ENCODE measurements at places on chromosomes 11 and 22.
A peak's percentile ranks its signal among the peaks of the same experiment; 100 is the strongest.

DNA sequence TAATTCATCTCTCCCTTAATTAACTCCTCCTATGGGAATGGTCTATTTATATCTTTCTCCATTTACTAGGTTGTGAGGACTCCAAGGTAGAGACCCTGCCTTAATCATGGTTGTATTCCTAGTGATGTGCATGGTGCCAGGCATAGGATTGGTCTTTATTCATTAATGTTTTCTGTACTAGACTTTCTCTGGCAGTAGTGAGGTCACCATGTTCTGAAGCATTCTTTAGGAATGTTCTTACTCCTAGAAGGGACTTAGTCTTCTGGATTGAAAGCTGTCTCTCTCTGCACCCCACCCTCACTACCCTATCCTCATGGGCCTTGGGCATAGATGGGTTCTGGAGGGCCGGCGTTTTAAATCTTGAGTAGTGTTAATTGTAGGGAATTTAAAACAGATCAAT, 10.6 kb upstream of the INSC start:
- ATAC-seq, result no peak

DNA sequence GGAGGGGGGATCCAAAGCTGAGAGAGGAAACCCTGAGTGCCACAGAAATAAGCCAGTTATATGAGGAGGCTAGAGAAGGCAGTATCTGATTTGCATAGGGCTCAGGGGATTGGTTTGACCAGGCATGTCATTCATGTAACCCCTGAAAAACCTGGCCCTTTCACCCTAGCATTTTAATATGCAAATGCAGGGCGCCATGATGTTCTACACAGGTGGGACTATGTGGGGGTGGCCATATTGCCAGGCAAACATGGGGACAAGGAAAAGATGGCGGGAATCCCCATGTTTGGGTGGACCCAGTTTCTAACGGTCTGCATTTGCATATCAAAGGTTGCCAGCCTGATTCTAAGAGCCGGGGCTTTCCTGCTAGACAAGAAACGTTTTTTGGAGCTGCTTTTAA, 27.2 kb downstream of the CSF2RB start:
- peak; percentile 87 for ATAC-seq

DNA sequence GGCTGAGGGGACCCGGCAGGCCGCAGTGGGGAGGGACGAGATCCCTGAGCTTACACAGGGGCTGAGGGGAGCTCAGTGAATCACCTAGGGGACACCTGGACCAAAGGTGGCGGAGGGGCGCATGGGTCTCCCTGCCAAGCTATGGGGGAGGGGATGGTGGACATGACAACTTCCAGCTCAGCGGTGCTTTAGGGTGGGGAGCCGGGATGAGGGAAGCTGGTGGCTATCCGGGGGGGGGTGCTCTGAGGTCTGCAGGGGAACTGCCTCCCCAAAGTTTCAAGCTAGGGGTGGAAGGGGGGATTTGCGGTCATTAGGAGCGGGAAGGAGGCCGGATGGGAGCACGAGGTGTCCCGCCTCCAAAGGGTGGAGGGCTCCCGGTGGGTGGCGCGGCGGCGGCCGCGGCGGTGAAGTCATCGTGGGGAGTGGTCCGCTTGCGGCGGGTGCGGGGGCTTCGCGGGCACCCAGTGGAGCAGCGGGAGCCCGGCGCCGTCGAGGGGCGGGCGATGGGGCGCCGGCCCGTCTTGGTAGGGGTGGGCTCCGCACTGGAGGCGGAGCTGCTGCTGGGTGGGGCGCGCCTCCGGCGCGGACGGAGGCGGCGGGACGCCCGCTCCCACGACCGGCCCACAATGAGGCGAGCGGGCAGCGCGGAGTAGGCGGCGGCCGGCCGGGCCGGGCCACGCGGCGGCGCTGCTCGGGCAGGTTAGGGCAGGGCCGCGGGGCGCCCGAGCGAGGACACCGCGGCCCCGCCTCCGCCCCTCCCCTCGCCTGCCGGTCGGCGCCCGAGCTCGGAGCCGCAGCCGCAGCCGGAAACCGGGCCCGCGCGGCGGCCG, at the start of gene MICALL1:
MICALL1 (plus strand) TSS at position 764 of the 830 bp plus-strand sequence. CDS start 126 bp downstream, outside the sequence.
- ATAC-seq, result peak; percentile 94

GRCh38 chr11:86158704-86159580, 85.6 kb upstream of the EED start:
- ATAC-seq, result no peak

DNA sequence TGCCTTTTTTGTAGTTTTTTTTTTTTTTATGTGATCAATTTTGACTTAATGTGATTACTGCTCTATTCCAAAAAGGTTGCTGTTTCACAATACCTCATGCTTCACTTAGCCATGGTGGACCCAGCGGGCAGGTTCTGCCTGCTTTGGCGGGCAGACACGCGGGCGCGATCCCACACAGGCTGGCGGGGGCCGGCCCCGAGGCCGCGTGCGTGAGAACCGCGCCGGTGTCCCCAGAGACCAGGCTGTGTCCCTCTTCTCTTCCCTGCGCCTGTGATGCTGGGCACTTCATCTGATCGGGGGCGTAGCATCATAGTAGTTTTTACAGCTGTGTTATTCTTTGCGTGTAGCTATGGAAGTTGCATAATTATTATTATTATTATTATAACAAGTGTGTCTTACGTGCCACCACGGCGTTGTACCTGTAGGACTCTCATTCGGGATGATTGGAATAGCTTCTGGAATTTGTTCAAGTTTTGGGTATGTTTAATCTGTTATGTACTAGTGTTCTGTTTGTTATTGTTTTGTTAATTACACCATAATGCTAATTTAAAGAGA, 12.5 kb downstream of the CCND1 start:
- ATAC-seq, result no peak

- ATAC-seq, result no peak
Measured at GRCh38 chr22:48714231-48714630, 1113.4 kb downstream of the BRD1 start.

DNA sequence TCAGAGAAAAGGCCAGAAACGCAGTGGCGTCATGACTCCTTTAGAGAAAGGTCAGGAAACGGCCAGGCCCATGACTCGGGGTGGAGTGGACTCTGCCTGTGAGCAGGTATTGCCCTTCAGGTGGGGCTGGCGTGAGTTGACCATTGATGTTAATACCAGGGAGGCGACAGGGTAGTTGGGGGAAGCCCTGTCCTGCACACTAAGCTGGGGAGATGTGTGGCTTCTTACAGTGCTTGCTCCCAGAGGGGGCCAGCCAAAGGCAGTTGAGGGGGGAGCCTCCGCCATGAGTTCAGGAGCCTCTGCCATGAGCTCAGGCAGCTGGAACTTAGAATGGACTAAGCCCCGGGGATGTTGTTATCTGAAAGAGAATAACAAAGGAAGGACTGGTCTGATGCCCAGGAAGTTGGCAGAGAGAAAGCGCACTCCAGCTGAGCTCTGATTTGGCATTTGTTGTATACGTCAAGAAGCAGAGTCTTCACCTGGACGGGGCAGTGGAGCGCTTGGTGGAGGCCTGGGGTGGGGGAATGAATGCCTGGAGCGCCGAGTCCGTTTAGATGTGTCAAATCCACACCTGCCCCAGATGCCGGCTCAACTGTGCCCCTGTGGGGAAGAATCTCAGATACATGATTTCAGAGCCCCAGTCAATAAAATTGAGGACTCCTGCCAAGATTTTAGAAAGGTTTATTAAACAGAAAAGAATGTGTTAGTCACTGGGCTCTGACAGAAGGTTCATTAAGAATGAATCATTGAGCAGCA, 222.5 kb downstream of the TBC1D22A start:
- no peak for ATAC-seq

DNA sequence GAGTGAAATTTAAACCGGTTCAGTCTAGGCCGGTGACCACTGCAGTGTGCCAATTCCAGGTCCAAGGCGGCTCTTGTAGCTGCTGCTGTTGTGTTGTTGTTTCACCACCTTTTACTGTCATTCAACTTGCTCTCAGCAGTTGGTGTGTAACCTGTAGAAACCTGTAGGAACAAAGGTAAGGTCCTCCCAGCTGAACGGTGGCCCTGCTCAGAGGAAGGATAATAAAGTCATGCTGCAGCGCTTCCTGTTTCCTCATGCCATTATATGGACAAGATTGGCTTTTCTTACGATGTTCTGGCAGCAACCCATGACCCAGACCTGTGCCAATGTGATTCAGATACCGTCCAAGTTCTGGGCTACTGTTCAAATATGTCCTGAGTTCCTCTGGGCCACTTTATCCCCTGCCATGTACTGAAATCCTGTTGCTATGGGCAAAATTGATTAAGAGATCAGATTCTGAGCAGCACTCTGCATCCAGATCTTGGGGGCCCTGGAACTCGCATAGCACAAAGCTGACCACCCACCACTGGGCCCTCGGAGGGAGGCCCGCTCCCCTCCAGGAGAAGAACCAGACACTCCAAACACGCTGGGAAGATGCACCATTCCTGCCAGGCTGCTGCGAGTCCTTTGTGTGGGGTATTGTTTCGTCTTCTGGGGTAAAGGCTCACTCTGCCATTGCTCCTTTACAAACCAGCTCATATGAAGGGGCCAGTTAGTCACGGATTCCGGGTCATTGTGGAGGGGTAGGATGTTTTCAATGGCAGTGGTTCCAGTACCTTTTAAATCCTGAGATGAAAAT, 13.2 kb downstream of the FAM181B start:
- ATAC-seq, result no peak

- no peak for ATAC-seq
Measured at GRCh38 chr11:86570020-86570419, 102.4 kb downstream of the ME3 start.

- no peak for ATAC-seq
Measured at GRCh38 chr22:26648528-26649388, 8.6 kb upstream of the MIAT start.

GRCh38 chr11:75429902-75430713, 2.9 kb downstream of the KLHL35 start:
- ATAC-seq, result peak; percentile 84

DNA sequence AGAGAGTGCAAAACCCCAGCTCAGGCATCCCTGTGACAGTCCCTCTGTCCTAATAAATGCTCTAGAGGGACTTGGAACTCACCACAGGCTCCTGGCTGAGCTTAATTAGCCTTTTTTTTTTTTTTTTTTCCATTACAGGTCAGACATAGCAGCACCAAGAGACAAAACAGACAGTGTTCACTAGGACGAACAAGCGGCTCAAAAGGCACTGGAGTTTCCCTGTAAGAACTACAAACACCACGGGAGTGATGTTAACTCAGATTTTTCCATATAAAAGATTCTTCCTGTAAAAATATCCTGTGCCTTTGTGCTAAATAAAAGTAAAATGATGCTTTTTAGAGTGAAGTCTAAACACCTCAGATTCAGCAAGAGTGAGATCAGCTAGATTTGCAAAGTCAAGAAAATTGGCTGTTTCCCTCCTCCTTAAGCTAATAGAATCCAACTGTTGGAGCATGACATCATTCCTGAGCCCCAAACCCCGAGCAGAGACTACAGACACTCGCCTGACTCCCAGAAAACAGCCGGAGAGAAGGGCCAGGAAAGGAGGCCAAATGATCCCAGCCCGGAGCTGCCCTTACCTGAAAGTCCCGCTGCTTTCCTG, 101.0 kb upstream of the AKIP1 start:
- ATAC-seq, result no peak

Measured in stimulated activated memory B cell treated with anti-CD40 and anti-IgM and Interleukin-4, amounts not matched to agents 10 μg/mL and 1 μg/mL and 100 μg/mL, for 72 hours (primary cell).